GDM1 (cell line): ENCODE measurements at places on chromosomes 7 and 10.

- no peak for DNase-seq
Observed at GRCh38 chr10:93081834-93082233, 8.1 kb downstream of the CYP26A1 start.

DNA sequence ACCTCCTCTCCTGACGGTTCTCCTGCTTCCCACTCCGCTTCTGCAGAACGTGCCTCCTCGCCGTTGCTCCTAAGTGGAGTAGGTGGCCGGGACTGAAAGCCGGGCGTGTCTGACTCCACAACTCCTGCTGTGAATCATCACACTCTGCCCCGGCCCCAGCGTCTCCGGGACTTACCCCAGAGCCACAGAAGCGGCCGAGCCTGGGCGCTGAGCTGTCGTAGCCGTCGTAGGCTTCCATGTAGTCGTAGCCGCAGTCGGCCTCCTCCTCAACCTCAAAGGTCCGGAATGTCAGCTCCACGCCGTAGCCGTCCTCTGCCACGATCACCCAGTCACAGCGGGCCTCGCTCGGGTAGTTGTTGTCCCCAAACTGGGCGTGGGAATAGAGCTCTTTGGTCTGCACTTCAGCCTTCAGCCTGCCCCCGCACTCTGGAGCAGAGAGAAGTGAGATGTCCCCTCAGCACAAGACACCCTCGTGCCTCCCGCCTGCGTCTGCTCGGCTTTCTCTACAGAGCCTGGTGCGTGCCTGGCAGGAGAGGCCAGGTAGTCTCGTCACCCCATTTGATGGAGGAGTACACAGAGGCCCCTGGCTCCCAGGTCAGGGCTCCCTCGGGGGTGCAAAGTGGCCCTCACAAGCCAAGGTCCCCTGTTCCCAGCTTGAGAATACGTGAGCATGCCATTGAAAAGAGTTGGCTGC lies 11.2 kb upstream of the OPALIN start:
- no peak for DNase-seq

DNA sequence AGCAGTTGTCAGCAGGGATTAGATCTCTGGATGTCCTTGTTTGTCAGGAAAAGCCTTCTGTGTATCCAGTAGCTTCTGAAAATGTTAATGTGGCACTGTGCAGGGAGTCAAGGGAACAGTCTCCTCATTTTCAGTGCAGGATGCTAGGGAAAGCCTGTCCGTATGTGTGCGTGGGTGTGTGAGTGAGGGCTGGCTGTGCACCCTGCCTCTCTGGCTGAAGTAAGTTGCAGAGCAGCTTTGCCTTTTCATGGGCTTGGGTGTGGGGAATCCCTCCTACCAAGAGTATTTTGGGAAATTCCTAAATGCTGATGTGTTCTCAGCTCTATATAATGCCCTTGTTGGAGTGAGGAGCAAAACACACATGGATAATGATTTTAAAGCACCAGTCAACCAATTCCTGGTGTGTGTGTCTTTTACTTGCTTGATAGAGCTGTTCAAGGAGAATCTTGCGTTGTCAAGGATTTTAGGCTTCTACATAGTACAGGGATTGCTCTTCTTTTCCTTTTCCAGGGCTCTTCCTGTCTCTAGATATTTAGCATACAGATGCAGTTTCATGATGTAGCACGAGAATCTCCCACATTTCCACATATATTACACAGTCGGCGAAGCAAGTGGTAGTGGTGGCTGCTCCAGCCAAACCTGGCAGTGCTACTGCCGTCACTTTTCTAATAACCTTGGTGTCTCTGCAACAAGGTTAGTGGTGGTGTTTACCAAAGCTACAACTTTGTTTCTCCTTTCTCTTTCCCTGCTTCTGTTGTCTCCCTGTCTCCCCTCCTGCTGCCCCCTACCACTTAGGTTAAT lies 92.8 kb downstream of the MCU start:
- no peak for DNase-seq

- no peak for DNase-seq
Observed at GRCh38 chr7:91292506-91292905, 28.3 kb downstream of the FZD1 start.

GRCh38 chr7:1741751-1742554 lies 71.9 kb downstream of the ELFN1 start:
- DNase-seq, result no peak

DNA sequence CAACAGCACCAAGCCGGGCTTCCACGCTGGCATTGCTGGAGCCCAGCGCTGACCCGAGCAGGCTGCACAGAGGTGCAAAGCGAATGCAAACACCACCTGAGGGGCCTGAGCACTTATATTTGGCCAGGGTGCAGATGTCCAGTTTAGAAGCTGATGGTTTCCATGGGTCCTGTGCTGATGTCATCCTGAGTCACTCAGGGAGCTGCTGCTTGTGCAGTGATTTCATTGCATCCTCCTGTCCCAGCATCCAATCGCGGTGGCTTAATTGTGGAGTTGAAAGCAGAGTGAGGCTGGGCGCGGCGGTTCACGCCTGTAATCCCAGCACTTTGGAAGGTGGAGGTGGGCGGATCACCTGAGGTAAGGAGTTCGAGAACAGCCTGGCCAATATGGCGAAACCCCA lies 410.2 kb upstream of the KLF6 start:
- no peak for DNase-seq

- DNase-seq, result no peak
Observed at GRCh38 chr10:34273340-34273739, 541.8 kb downstream of the PARD3 start.
